ENCODE measurements at places on chromosomes 2 and 18.

DNA sequence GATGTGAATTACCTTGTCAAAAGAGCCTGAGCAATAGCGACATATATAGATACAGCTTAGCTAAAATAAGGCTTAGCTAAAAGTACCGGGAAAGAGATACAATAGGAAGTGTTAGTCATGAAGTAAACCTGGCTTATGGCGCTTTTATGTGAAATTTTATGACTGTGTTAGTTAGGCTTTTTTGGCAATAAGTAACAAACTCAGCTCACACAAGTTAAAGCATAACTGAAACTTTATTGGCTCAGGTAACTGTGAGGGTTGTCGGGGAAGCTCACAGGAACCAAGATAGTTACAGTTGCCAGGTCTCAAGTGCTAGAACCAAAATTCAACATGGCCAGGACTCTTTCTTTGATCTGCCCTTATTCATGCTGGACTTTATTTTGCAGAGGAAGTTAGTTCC lies 925.0 kb upstream of the GYPC start:
- DNase-seq, result no peak

DNA sequence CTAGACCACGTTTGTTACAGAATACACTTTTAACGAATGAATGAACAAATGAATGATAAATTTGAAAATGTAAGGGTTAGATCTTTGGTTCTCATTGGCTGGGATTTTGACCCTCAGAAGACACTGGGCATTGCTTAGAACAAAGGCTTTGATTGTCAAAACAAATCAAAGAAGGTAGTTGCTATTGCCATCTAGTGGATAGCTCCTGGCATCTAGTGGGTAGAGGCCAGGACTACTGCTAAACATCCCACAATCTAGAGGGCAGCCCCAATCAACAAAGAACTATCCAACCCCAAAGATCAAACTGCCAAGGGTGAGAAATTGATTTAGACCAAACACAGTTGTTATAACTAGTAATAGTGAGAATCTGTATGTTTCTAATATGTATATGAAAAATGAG lies 552.3 kb downstream of the KCNJ3 start:
- DNase-seq, result peak; percentile 64

GRCh38 chr2:226800941-226801784 lies 1.5 kb upstream of the IRS1 start:
- peak; percentile 90 for DNase-seq

DNA sequence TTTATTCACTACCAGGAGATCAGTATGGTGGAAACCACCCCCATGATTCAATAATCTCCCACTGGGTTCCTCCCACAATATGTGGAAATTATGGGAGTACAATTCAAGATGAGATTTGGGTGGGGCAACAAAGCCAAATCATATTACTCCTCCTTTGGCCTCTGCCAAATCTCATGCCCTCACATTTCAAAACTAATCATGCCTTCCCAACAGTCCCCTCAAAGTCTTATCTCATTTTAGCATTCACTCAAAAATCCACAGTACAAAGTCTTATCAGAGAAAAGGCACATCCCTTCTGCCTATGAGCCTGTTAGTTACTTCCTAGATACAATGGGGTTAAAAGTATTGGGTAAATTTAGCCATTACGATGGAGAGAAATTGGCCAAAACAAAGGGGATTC lies 989.5 kb upstream of the CNTNAP5 start:
- no peak for DNase-seq

- DNase-seq, result no peak
Measured at GRCh38 chr18:36302676-36303075, 5.2 kb downstream of the FHOD3 start.

GRCh38 chr2:141497272-141497671 lies 633.5 kb downstream of the LRP1B start:
- no peak for DNase-seq

- no peak for DNase-seq
Measured at GRCh38 chr2:6181525-6181924, 489.3 kb downstream of the SOX11 start.

DNA sequence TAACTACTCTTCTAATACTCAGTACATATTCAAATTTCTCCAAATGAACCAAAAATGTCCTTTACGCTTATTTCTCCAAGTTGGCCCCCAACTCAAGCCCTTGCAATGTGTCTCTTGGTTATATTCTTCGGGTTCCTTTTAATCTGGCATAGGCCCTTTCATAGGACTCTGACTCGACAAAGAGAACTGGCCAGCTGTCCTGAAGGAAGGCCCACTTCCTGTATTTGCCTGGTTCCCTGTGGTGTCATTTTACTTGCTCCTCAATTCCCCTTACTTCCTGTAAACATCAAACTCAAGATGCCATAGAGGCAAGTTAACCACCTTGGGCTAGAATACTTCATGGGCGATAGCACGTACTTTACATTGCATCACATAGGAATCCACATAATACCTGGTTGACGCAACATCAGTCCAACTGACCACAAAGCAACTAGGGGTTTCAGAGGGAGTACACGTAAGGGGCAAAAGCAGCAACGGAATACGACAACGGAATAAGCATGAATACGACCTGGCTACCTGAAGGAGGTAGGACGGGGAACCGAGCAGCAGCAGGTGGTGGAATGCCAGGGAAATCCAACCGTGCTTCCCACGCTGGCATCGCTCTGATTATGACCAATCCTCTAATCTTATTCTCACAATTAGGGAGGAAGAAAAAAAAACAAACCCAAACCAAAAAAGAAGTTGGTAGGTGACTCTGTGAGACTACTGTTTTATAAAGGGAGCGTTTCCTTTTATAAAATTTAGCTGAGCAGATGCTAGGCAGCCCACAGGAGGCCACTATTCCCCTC lies 823 bp upstream of the GORASP2 start:
- peak; percentile 7 for DNase-seq

GRCh38 chr2:146867477-146867986 lies 977.3 kb upstream of the ACVR2A start:
- DNase-seq, result no peak

- no peak for DNase-seq
Measured at GRCh38 chr2:64001382-64002101, 17.7 kb downstream of the VPS54 start.

- peak; percentile 12 for DNase-seq
Measured at GRCh38 chr2:163878718-163879117, 142.9 kb upstream of the FIGN start.

DNA sequence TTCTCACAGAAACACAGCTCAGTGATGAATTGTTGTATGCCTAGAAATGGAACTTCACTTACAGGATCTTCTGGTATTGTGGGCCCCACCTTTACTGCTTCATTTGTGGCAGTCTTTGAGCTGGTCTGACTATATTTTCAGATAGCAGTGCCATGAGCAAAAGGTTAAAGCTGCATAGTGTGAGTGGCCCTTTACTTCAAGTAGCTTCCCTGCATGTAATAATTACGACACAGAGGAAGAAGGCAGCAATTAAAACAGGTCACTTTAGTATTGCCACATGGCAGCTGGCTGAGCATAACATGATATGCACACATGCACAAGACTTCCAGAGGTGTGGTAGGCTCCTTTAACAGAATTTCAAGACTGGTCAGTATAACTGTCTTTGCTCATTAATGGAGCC lies 426.3 kb upstream of the ZEB2 start:
- no peak for DNase-seq

GRCh38 chr2:133148187-133148586 lies 420.1 kb downstream of the NCKAP5 start:
- DNase-seq, result no peak

DNA sequence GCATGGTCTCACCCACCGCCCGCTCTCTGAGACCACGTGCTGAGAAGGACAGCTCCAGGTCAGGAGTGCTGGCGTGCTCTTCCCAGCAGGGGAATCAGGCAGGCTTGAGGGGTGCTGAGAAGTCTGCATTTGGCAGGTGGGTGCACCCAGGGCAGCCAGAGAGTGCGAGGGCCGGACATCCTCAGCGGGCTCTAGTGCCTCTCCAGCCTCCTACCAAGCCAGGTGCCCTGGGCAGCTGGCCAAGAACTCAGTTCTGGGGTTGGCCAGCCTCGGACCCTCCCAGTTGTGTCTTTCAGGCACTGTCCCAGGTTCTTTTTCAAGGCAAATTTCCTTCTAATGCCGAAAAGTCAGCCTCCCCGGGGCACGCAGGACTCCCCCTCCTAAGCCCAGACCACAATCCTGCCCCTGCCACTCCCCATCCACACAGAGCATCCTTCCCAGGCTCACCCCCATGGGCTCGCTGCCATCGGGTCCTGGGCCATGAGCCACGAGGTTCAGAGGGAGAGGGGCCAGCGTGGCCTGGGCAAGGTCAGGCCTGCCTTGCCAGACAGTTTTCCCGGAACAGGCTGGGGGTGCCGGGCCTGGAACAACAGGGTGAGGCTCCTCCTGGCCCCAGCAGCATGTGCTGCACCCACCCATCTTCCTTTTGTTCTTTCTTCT lies 52.2 kb upstream of the GPC1 start:
- no peak for DNase-seq

- DNase-seq, result no peak
Measured at GRCh38 chr2:227853765-227854271, 17.6 kb upstream of the DAW1 start.

DNA sequence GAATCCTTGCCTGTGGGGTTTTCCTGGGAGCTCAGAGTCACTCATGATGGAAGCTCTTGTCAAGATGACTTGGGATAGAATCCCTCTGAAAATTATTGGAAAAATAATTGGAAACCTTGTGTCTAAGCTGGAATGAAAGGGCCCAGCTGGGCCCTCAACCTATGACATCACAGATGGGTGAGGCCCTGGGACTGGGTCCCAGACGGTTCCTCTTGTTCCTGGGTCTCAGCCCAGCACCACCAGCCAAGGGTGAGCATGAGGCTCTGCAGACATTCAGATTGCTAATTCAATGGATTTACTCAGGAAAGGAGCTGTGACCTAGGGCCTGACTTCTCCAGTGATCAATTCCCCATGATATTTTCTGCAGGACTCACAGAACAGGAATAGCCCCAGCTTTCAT lies 188.3 kb upstream of the MYT1L start:
- no peak for DNase-seq

DNA sequence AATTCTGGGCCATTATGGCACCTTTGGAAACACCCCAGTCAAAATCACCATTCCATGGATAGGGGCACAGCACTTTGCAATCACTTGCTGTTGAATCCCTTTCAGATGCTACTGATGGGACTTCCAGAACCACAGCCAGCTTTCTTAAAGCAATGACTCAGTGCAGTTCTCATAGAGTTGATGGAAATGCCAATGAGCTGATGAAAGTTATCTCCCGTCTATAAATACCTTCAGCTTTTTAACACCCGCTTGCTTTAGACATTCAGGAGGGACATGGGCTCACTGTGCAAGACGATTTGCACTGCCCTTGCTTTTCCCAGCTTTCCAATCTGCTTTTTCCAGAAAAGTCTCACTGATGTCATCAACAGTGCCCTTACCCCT lies 66.7 kb upstream of the RPL31 start:
- DNase-seq, result no peak

- no peak for DNase-seq
Measured at GRCh38 chr2:216287251-216287650, 85.0 kb downstream of the MARCHF4 start.

- no peak for DNase-seq
Measured at GRCh38 chr18:10559553-10560451, 34.0 kb downstream of the NAPG start.

- no peak for DNase-seq
Measured at GRCh38 chr2:72682061-72682460, 143.8 kb downstream of the EXOC6B start.

- DNase-seq, result no peak
Measured at GRCh38 chr2:237638176-237638575, 10.8 kb downstream of the LRRFIP1 start.

DNA sequence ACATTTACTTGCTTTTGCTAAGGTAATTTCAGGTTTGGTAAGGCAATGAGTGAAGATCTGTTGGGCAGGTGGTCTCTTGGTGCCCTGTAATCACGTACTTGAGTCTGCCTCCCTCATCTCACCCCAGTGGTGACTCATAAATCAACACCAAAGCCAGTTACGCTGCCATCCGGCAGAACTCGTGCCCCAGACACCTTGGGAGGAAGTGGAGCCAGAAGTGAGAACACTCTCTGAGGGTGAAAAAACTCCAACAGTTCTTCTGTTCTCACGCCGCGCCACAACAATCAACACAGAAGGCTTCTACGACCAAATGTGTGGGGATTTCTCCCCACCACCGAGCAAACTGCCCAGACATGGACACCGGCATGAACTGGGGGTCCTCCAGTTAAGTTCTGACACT lies 206.2 kb downstream of the ARL4C start:
- DNase-seq, result no peak

DNA sequence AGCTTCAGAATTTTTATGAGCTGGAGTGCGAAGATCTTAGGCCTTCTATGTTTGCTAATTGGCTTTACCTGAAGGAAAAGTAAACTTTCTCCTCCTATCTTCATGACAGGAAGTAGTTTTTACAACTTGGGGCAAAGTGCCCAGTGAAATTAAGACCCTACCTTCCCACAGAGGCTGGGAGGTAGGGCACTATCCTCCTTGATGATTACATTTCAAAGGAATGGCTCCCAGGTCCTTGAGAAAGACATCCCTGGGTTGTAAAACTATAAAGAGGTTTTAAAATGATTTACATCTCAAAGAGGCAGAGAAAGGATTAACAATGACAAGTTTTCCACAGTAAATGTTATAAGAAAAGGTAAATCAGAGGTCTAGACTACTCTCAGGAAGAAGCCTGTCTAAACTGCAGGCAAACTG lies 155.8 kb downstream of the CDH7 start:
- peak; percentile 6 for DNase-seq

DNA sequence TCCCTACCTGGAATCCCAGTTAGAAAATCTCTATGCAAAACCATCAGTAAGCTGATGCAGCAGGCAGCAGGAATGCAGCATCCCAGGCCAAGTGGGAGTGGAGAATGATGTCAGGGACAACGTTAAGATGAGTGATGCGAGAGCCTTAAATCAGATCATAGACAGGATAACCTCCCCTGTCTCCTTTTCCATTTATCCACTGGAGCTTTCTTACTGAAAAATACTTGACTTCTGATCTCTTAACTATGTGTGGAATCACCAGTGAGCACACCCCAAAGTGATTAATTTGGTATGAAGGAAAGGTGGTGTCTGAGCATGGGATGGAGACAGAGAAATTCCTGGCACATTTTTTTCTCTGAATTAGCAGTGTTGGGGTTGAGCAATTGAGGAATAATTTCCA lies 98.0 kb downstream of the RND3 start:
- no peak for DNase-seq

DNA sequence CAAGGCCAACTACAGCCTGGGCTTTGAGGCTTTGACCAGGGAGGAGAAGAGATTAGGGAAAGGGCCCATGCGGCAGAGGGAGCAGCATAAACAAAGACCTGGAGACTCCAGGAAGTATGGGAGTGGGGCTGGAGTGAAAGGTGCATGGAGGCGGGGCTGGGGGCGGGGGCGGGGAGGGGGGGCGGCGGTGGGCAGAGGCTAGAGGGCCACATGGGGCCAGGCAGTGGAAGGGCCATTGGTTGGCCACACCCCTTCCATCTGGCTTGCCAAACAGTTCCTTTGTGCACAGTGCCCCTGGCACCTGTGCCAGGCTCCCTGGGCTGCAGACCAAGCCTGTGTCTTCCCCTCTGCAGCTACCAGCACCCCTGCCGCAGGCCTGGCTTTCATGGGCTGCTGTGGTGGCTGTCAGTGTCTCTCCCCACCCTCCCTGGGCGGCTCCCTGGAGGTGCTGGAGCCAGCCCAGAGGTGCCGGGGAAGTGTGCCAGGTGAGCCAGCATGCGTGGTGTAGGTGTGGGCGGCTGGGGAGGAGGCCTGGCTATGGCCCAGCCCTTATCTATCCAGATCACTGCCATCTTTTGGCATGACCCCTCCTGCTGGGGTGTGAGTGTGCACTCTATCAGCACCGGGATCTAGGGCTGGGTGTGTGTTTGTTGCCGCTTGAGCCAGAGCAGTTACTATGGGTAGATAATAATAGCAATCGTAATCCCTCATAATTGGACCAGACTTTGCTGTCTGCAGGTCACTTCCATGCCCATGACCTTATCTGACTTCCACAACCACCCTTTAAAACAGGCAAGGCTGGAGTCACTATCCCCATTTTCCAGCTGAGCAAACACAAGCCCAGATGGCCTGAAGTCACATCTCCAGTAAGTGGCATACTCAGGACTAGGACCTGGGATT lies 30.5 kb downstream of the DNMT3A start:
- DNase-seq, result peak; percentile 100

Data from NCI-H2081 (cell line).